Activated CD4-positive, alpha-beta memory T cell treated with anti-CD3 and anti-CD28 coated beads, Interleukin-2, amount 10 ng/mL, durations not matched to agents 7 days and 5 days (primary cell): ENCODE measurements at places on chromosomes 16 and 17. TPM values are rescaled to one million over a fixed set of nuclear protein-coding genes. Genes with fewer than 3 reads are reported as not detected.

- DNase-seq, result no peak
Observed at GRCh38 chr17:28907709-28908475, 5.0 kb upstream of the DHRS13 start.

GRCh38 chr16:86016201-86016965 is 117.4 kb downstream of the IRF8 start:
- peak; percentile 34 for DNase-seq

DNA sequence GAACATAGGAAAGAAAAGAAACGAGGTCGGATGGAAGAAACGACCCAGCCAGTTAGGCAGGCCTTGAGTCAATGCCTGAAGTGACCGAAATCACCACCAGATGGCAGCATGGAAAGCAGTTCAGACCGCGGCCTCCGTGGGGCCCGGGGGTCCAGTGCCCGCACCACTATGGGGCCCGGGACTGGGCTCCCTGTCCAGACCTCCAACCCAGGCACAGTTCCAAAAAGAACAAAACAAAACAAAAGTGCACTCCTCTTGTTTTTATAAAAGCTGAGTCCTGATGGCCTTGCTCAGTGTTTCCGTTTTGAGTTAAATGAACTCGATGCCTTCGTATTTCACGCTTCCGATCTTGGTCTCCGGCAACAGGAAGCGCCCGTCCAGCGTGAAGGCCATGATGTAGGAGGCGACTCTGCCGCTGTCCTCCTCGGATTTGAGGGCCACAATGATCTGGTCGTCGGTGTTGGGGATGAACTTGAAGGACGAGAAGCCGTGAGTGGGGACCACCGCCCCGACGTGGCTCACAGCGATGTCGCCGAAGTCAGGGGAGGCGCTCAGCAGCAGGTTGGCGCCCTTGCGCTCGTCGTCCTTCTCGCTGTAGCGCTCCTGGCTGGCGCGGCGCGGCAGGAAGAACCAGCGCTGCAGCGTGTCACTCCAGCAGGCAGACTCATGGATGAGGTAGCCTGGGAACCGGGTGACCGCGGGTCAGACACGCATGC is 13.7 kb upstream of the LGALS3BP start:
- DNase-seq, result peak; percentile 56

DNA sequence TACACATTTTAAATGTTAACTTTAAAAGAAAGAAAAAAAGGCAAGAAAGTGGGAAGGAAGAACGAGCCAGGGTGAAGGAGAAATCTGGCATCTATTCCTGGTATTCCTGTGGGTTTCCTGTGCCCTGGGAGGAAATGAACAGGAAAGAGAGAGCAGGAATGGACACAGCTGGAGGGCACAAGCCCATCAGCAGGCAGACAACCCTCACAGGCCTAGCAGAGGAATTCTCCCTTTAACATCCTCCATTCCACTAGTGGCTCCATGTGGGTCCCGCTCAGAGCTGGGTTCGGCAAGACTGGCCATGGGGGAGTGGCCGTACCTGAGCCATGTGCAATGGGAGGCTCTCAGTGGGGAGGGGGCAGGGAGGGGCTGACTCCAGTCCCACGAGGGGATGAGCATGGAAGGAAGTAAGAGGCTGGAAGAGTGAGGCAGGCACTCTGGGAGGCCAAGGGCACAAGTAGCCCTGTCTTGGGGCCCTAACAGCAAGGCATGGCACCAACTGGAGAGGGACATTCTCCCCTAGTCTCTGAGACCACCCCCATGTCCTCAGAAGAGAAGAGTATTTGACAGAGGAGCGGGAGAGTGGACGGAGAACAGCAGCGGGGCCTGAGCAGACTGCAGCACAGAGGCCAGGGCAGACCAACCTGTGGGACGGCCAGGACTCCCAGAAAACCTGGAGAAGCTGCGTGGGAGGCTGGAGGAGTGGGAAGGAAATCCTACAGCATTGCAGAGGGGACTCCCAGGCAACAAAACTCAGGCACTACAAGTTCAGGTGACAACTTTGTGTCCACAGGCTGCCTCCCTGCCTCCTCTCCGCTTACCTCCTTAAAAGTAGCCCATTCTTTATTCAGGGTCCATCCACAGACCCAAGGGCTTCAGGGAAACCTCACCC is 30.2 kb downstream of the TK2 start:
- DNase-seq, result no peak

The SMIM22 gene
- not detected for total RNA-seq
